ENCODE measurements at places on chromosomes 2 and 18. TPM values are rescaled to one million over a fixed set of nuclear protein-coding genes. Genes with fewer than 3 reads are reported as not detected.
A peak's percentile ranks its signal among the peaks of the same experiment; 100 is the strongest.

The LHCGR gene
- total RNA-seq, result not detected

GRCh38 chr18:48227206-48227605 lies 182.0 kb downstream of the ZBTB7C start:
- no peak for DNase-seq

DNA sequence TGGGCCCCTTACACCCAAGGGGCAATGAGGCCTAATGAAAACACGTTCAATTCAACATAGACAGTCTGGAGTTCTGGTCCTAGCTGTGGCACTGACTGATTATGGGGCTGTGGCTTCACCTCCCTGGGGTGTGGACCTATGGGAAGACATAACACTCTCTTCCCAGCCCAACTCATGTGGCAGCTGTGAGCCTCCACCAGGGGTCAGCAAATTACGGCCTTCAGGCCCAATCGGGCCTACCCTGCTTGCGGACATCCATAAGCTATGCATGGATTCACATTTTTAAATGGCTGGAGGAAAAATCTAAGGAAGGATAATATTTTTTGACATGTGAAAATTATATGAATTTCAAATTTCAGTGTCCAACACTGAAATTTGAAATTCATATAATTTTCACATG lies 101.3 kb downstream of the LOXHD1 start:
- DNase-seq, result peak; percentile 71

DNA sequence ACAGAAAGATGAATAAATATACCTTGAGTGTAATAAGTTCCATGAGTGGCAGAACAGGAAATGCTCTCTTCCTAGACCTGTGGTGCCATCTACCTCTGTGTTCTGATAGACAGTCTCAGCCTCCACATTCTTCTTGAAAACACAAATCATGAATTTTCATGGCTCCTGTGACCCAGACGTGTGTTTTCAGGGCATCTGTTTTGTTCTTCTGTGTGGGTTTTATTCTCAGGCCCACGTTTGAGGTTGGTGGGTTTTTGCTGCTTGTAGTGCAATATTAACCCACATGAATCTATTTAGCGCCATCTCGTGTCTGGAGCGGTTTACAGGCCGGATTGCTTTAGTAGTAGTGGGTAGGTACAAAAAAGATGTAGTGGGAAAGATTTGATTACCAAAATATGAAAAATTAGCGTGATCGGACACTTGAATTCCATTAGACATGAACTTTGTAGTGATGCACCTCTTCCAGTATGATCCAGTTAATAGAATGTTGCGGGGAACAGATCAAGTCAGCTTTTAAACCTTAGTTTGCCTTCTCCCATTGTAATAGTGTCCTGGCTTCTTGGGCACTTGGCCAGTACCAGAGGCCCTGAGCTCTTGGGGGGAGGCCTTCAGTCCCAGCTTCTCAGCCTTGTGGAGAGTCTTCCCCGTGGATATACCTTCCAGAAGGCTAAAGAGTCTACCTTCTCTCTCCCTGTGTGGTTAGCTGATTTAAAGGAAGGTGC lies 256.5 kb downstream of the TPGS2 start:
- DNase-seq, result peak; percentile 59

DNA sequence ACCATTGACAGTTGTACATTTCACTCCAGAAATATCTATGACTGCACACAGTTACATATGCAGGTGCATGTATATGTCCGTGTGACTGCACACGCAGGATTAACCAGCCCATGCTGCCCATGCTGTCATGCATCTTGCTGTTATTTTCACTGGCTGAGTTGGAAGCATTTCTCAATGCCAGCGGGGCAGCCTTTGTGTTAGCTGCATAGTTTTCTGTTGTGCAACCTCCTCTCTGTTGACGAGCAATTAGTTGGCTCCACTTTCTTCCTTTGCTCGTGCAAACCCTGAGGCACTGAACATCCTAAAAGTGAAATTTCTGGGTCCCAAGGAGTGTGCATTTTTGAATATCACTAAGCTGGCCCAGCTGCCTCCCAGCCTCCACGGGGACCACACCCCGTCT lies 133.4 kb upstream of the GLI2 start:
- no peak for DNase-seq

DNA sequence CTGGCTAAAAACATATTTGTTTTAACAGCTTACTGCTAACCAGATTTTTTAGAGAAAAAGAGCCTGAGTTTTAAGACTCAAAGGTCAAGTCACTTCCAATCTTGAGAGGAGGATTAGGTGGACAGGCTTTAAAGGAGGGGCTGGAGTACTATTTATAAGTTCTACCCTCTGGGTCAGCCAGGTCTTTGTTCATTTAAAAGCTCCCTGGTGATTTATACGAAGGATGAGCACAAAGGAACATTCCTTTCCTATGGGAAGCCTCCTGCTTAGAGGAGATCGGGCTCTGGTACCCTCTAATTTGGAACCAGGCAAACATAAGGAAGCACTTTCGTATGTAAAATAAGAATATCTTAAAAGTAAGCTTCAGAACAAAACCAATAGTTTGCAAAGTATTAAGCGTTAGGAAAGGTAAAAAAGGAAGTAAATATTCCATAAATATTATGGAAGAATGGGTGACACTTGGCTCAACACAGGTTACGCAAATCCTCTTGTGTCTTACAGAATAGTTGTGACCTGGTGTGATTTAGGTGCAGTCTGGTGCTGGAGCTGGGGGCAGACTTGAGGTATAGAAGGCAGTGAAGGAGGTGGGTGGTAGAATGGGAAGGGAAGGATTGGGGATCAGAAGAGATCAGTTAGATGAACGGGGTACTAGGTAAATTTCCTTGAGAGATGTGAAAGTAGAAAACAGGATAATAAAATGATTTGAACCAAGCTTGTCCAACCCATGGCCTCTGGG lies 35.6 kb downstream of the PDE6D start:
- no peak for DNase-seq
